ENCODE measurements at places on chromosomes 2 and 18.
A peak's percentile ranks its signal among the peaks of the same experiment; 100 is the strongest.

DNA sequence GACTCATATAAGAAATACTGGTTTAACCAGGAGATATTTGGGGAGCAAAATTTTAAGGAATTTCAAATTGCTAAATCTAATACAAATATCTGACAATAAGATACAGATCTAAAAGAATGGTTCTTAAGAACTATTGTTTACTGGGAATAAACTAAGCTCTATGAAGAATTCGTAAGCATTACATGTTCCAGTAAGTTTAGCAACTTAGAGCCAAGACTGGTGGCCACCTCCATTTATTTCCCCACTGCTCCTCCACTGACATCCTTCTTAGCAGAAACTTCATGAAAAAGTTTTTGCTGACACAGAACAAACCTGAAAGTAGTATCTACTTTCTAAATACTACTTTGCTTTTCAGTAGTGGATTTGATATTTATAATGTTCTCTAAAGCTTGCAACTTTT is 83.0 kb downstream of the ACSL3 start:
- DNase-seq, result no peak

GRCh38 chr18:60755134-60755533 is 382.6 kb upstream of the MC4R start:
- DNase-seq, result no peak

- DNase-seq, result peak; percentile 27
Observed at GRCh38 chr18:34695310-34695709, 14.8 kb upstream of the DTNA start.

- DNase-seq, result no peak
Observed at GRCh38 chr2:151623631-151624030, 110.6 kb downstream of the NEB start.

DNA sequence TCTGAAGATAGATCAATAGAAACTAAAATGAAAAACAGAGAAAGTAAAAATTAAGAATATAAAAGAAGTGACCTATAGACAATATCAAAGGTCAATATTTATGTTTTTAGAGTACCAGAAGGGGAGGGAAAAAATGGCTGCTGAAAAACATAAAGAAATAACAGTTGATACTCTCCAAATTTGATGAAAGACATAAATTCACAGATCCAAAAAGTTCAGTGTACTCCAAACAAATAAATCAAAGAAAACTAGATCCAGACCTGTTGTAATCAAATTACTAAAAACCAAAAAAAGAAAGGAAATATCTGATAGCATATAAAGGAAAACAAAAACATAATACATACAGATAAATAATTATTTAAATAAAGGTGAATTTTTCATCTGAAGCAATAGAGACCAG is 1689.1 kb upstream of the TMEFF2 start:
- DNase-seq, result no peak

GRCh38 chr18:21155443-21155842 is 43.8 kb upstream of the ROCK1 start:
- no peak for DNase-seq

- no peak for DNase-seq
Observed at GRCh38 chr2:191190861-191191552, 40.2 kb upstream of the STAT4 start.

DNA sequence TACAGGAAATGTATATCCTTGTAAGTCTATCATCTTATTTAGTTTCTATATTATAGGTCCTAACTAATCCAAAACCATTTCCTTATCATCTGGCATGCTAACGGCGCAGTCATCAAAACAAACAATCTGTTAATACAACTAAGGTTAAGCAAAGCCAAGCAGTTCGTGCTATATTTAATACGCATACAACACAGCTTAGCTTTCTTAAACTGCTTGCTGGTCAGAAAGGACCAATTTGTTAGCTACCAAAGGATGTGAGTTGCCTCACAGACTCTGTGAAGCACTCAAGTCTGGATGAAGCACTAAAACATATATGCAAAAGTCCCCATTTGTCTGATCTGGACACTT is 67.0 kb downstream of the ZEB2 start:
- DNase-seq, result no peak

GRCh38 chr2:201960305-201960704 is 73.3 kb upstream of the FZD7 start:
- no peak for DNase-seq

- DNase-seq, result no peak
Observed at GRCh38 chr2:148654435-148654834, 9.9 kb downstream of the EPC2 start.

DNA sequence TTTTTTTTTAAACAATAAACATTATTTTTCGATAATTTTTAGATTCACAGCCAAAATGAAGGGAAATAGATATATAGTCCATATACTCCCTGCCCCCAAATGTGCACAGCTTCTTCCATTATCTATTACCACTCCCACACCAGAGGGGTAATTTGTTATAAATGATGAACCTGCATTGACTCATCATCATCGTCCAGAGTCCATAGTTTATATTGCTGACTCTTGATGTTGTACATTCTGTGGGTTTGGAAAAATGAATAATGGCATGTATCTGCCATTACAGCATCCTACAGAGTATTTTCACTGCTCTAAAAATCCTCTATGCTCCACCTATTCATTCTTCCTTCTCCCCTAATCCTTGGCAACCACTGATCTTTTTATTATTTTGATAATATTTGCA is 121.5 kb downstream of the LTBP1 start:
- DNase-seq, result no peak

DNA sequence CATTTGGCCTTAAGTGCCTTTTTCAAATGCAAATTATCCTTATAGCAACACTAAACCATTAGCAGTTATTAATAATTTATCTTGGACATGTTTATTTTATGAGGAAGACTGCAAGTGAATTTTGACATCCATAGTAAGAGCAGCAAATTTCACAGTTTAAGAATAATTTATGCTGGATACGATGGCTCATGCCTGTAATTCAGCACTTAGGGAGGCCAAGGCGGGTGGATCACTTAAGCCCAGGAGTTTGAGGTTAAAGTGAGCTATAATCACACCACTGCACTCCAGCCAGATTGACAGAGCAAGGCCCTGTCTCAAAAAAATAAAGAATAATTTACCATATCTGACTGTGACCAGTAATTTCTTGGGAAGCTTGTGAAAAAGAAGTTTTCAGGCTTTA is 286.2 kb downstream of the TMX3 start:
- peak; percentile 36 for DNase-seq

- peak; percentile 14 for DNase-seq
Observed at GRCh38 chr18:2963048-2963447, 49.9 kb downstream of the LPIN2 start.

DNA sequence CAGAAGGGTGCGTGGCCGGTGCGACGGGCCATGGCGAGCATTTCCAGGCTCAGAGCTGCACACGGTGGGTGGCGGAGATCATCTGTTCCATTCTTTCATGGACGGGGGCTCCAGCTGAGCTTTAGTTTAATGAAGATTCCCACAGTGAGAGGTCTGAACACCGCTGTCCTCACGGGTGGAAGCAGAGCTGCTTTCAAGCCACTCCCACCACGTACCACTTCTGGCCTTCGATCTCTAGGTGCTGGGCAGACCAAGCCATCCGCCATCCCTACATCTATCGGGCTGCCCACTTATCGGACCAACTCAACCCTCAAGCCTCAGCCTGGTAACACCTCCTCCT is 18.5 kb downstream of the GPR35 start:
- no peak for DNase-seq

GRCh38 chr2:70657246-70657645 is 103.6 kb upstream of the TGFA start:
- no peak for DNase-seq

GRCh38 chr2:62236499-62236898 is 40.6 kb downstream of the B3GNT2 start:
- no peak for DNase-seq

DNA sequence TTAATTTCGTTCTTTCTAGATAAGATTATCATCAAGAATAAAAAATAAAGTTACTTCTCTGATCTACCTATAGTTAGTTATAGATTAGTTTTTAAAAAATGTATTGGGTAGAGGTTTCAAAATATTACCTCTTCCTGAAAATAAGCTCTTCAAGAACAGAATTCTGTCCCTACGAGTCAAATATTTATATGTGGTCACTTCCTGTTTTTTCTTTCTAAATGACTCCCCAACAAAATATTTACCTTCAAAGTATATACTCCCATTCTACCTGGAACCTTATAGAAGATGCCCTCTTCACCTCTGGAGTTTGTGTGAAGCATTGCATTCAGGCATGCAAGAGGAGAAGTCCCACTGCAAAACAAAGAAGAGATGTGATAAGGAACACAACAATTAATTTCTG is 72.3 kb downstream of the ASXL2 start:
- no peak for DNase-seq

GRCh38 chr2:128638341-128639119 is 319.9 kb upstream of the HS6ST1 start:
- no peak for DNase-seq

DNA sequence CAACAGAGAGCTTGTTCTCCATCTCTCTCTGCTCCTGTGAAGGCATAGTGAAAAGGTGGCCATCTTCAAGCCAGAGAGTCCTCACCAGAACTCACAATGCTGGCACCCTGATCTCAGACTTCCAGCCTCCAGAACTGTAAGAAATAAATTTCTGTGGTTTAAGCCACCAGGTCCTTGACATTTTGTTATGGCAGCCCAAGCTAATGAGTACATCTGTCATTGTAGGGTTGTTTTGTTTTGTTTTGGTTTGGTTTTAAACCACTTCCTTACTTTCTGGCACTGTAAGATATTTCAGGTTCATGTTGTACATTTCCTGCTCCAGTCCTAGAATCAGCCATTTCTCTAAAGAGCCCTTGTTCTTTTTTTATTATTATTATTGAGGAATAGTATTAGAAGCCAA is 171.2 kb downstream of the CPS1 start:
- no peak for DNase-seq

DNA sequence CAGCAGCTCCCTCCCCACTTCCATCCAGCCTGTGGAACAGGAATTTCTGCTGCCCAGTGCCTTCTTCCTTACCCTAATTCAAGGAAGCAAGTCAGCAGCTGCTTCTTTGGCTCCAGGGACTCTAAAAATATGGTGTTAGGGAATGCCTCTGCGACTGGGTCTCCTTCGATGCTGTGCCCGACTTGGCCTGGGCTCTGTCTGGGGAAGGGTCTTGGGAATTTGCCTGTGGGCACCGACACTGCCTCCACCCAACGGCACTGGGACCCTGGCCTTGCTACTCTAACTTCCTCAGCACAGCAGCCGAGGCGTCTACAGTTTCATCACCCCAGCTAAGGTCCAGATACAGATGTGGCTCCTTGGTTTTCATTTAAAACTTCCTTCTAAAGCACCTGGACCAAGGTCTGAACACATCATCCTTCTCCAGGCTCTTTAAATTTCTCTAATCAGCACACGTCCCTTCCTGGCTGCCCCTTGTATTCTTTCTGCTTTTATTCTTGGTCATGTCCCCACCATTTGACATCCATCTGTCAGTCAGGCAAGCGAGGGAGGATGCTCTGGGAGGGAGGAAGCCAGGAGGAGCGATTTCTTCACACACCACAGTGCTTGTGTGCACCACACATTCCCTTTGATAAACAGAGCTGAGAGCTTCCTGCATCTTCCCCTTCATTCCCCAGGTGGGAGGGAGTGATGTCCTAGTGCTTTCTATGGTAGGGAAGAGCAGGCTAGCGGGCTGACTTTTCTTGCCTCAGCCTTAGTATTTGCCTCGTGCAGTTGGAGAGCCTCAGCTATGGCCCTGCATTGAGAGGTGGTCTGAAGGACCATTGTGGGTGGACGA is 6.8 kb downstream of the LBH start:
- DNase-seq, result no peak

- no peak for DNase-seq
Observed at GRCh38 chr2:119224391-119225104, 914 bp downstream of the STEAP3 start.

GRCh38 chr2:15729709-15730544 is 138.3 kb downstream of the DDX1 start:
- peak; percentile 93 for DNase-seq

DNA sequence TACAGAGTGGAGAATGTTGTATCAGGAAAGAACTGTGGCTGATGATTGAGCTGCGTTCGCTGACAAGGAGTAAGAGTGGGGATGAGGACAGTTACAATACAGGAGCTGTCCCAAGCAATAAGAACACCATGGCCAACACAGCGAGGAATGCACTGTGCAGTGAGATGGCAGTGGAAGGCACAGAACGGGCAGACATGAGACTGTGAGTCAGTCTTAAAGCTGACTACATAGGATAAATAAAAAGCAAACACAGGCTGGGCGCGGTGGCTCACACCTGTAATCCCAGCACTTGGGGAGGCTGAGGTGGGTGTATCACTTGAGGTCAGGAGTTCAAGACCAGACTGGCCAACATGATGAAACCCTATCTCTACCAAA is 89.8 kb downstream of the CABYR start:
- no peak for DNase-seq

Measured in NCI-H2227 treated with DMSO at 0.1 percent for 48 hours (cell line).